ENCODE measurements at places on chromosomes 7 and 10.

GRCh38 chr10:128209862-128210214 lies 83.6 kb upstream of the MKI67 start:
- DNase-seq = no peak

DNA sequence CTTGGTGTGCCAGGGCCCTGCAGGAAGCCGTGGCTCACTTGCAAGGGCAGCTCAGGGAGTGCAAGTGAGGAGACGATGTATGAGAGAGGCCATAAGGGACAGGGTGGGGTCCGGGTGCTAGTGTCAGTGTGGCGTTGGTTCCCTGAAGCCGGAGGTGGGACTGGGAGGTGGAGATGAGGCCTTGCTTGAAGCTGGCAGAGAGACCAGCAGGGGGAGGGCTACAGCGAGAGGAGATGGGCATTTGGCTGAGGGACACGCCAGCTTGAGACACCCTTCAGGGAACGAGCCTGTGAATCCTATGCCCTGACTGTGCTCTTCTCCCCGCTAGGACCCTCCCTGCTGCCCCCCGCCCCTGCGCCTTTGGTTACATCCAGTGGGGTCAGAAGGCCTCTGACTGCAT lies 529.1 kb downstream of the TCERG1L start:
- DNase-seq = no peak

DNA sequence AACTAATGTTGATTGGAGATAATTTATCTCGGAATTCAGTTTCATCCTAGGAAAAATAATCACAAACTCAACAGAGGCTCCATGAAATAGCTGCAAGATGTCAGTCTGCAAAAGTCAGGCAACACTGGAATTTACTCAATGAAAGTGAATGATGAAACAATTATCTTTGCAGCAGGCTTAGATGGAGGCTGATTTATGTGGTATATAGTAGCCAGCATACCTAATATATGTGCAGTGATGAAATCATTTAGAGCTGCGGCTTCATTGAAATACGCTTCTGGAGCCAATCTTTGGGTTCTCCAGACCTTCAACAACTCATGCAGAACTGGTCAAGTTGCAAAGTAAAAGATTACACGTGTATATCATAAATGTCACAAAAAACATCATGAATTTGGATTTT lies 113.3 kb downstream of the ITGA8 start:
- no peak for DNase-seq

- DNase-seq = no peak
Observed at GRCh38 chr10:72094574-72094973, 6.2 kb upstream of the SPOCK2 start.

- DNase-seq = no peak
Observed at GRCh38 chr10:22803261-22803885, 89.0 kb upstream of the PIP4K2A start.

DNA sequence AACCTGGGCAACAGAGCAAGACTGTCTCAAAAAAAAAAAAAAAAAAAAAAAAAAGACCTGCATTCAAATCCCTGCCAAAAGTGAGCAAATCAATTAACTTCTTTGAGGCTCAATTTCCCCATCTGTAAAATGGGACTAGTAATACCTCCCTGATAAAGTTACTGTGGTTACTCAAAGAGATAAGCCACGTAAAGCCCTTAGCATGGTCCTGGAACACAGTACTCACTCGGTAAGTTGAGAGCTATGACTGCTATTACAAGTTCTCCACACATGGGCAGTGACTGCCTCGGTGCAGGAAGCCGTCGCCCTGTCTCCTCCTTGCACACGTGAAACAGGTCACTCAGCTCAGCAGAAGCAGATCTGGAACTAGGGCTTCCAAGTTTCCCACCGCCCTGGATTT lies 37.9 kb downstream of the DDIT4 start:
- DNase-seq = no peak

- no peak for DNase-seq
Observed at GRCh38 chr7:131466735-131467365, 89.6 kb downstream of the PODXL start.

DNA sequence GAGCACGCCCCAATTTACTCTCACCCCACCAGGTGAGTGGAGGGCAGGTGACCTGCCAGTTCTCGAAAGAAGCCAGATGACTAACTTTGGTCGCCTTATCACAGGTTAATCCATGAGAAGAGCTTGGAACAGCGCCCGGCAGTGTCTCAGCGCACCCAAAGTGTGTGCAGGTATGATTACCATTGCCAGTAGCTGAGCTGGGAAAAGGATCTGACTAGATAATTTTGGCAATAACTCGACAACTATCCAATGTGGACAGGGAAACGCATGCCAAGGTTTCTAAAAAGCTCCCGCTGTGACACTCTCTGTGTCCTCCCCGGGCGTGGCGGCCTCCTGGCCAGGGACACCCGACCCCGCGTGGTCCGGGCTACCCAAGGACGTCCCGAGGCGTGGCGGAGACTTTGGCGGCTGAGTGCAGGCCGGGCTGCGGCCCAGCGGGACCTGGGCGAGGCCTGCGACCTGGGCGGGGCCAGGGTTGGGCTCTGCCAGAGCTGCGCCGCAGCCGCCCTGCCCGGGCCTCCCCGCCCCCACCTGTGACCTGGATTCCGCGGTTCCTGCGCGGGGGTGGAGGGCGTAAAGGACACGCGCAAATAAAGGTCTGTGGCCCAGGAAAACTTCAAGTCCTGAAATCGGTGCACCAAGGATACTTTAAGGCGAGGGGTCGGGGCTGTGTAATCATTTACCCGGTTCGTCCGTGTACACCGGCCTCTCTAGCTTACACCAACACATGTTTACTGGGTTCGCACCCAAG lies 13.7 kb upstream of the WAPL start:
- DNase-seq = peak; percentile 25

- no peak for DNase-seq
Observed at GRCh38 chr10:9111976-9112375, 1057.5 kb downstream of the GATA3 start.

DNA sequence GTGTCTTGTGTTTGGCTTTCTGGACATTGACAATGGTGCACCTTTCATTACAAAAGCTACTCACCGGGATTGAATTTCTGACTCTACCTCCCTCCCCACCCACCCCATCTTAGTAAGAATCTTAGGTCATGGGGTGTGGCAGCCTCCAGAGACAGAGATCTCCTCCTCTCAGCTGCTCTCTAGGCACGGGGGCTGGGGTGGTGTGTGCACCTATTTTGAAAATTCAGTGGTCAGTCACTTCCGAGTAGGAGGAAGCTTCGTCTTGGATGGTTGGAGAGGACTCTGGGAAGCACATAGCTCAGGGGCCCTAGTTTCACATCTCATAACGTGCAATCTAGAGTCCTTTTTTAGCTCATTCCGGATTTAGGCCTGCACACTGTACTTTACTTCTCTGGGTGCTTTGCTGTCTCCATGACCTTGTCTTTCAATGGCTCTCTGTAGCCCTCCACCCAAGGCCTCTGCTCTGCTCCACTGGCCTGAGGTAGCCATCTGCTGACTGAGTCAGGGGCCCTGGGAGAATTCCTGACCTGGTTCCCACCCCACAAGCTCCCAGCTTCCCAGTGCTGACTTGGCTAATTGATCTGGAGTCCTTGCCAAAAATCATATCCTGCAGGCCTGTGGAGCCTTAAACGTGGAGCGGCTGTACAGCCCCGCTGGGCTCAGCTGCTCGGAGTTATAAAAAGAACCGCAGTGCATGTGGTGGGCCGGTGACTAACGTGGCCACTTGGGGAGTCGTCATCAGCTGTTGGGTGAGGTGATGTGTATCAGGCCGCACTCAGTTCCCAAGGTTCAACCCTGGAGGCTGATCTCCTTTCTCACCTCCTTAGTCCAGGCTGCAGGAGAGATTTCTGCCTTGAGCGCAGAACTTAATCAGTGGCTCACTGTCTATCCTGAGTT lies 19.3 kb upstream of the ADAMTS14 start:
- no peak for DNase-seq

DNA sequence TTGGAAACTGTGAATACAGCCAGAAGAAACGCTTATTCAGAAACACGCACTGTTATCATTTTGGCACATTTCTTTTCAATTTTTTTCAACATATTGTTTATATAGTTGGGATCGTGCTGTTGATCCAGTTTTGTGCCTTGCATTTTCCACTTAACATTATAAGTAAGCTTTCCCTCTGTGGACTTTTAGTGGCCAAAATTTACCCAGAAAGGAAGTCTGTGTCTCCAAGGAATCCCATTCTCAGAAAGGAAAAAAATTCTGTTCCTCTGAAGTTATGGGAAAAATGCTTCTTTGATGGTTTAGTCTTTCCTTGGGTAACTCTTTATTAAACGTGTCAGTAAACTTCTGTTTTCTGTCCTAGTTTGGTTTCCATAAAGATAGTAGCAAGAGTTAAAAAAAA lies 280.0 kb downstream of the REEP3 start:
- DNase-seq = no peak

- DNase-seq = no peak
Observed at GRCh38 chr7:19470031-19470430, 238.8 kb downstream of the POLR1F start.

GRCh38 chr10:82691211-82691610 lies 816.2 kb downstream of the NRG3 start:
- DNase-seq = no peak

GRCh38 chr7:154509192-154509591 lies 457.0 kb downstream of the DPP6 start:
- no peak for DNase-seq

DNA sequence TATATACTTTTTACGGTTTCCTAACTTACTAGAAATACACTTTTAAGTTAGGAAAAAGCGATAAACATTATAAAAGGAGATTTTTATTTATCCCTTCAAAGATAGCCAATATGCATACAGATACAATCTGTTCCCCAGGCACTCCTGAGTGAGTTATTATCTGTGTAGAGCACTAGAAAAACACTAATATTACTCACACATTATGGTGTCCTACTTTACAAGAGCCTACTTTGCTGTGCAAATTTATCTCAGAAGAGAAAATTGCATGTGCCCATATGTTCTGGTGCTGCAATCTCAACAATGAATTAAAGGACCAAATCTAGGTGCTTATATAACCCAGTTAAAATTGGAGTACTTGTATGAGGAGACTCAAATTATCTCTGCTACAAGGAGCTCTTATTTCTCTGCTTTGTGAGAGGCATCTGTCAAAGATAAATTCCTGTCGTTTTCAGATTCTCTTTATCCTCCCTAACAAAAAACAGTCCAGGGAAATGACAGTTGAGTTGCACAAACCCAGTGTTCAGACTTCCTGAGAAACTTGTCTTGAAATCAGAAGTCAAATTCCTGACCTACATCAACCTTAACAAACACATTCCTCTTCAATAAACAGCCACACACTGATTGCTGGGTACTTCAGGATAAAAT lies 28.9 kb downstream of the CPA1 start:
- no peak for DNase-seq

DNA sequence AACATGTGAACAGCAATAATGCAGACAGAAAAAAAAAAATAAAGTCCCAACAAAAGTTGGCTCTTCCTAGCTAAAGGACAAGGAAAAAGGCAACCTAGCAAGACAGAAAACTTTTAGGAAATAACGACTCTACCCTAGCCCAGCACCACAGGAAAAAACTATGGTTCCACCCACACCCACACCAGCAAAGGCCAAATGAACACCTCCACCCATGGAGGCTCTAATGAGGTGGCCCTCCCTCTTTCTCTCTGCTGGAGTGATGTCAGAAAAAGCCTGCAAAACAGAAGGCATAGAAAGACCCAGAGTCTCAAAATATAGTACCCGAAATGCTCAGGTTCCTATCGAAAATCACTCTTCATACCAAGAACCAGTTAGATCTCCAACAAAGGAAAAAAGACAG lies 28.4 kb downstream of the SYPL1 start:
- DNase-seq = no peak

GRCh38 chr7:7639847-7640220 lies 718 bp upstream of the UMAD1 start:
- peak; percentile 23 for DNase-seq

DNA sequence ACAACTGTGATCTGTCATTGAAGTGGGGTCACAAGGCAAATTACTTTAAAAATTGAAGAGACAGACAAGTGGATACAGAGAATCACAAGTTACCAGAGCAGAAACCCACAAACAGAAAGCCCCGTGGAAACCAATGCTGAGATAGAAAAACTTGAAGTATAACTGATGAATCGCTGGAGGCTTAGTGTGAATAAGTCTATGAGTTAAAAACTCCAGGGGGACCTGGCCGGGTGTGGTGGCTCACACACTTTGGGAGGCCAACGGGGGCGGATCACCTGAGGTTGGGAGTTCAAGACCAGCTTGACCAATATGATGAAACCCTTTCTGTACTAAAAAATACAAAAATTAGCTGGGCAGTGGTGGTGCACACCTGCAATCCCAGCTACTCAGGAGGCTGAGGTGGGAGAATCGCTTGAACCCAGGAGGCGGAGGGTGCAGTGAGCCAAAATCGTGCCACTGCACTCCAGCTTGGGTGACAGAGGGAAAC lies 69.7 kb upstream of the ZNRF2 start:
- DNase-seq = no peak

DNA sequence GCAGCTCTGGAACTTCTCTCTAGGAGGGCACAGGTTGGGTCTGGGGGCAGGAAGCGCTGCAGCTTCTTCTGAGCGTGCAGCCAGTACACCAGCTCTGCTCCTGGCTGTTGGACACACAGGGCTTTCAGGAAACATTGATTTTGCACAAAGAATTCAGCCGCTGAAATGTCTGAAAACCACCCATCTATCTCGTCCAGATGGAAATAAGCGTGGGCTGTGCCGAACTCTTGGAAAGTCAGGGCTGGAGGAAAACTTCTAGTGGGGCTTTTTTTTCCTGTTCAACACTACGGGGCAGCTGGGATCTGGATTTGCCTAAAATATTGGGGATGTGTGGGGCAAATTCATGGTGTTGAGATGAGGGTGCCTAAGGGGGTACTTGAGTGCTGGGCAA lies 31.2 kb downstream of the PALD1 start:
- DNase-seq = no peak

GRCh38 chr7:84412161-84412969 lies 217.8 kb upstream of the SEMA3A start:
- DNase-seq = no peak

DNA sequence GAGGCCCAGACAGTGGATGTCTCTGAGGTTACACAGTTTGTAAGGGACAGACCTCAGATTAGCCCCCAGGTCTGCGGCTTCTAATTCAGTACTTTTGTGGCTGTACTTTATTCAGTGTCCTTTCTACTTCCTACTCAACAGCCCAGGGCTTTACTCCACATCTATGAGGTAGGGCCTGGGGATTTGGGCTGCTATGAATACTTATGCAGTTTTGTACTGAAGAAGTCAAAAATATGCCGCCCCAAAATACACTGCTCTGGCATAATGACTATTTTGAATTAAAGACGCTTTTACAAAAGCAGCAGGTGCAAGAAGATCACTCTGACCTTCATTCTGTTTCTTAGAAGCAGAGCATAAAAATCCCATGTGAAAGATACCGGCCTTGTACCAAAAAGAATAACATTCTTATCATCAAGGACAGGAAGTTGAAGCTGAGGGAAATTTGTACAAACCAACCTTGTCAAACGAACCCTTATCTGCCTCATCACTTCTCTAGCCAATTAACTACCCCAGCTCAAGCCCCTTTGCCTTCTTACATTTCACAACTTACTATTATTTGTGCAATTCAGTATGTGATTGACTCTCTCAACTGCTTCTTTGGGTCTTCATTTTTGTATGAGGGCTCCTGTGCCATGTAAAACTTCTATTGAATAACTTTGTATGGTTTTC lies 26.1 kb upstream of the TRUB1 start:
- DNase-seq = no peak
